ENCODE measurements at places on chromosomes 13 and 19. TPM values are rescaled to one million over a fixed set of nuclear protein-coding genes. Genes with fewer than 3 reads are reported as not detected.

DNA sequence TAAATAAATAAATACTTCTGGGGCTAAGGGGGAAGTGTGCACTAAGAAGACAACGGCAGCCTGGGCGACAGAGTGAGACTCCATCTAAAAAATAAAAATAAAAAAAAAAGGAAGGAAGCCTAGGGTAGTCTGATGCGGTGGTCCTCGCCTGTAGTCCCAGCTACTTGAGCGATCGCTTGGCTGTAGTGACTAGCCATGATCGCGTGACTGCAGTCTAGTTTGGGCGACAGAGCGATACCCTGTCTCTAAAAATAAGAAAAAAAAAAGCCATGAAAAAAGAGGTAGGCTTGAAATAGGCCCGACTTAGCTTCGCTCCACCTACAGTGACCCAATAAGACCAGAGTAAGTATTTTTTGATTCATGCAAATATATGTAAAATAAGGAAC lies 661 bp upstream of the BABAM1 start:
- ATAC-seq: no peak

DNA sequence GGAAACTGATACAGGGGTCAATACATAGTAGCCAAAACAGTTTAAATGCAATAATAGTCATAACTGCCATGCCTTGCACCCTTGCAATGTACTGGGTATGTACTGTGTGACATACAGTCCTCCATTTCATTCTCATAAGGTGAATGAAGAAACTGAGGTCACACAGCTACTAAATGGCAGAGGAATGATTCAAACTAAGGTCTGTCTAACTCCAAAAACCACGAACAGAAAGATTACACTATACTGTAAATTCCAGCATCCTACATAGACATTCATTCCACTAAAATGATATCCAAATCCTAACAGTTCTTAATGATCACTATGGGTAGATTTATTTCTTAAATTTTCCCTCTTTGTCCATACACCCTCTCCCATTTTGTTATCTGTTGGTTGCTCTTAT lies 238.1 kb upstream of the SERP2 start:
- no peak for ATAC-seq

Gene ZNF497
- total RNA-seq: 1.8 TPM

Gene CACNA1A
- total RNA-seq: 0.93 TPM

GRCh38 chr19:8216357-8216756 lies 7.2 kb downstream of the CERS4 start:
- no peak for ATAC-seq
